CD4-positive, alpha-beta T cell treated with Interferon alpha-2 for 1 hour (primary cell): ENCODE measurements at places on chromosomes 3 and 15.

DNA sequence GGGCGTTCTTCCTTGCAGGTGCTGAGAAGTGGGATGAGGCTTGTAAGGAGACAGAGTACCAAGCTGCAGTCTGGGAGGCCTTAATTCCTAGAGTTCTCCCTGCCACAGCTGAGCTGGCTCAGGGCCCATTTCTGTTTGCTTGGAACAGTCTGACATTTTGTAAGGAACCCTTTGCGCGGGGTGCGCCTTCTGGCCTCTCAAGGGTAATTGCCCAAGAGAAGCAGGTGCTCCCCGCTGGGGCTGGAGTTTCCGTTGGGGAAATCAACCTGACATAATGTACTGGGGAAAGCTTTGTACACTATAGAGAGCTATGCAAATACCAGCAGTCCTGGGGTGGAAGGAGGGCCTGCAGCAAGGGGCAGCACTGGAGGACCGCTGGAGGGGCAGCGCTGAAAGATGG lies 83.6 kb downstream of the HMG20A start:
- DNase-seq: no peak

DNA sequence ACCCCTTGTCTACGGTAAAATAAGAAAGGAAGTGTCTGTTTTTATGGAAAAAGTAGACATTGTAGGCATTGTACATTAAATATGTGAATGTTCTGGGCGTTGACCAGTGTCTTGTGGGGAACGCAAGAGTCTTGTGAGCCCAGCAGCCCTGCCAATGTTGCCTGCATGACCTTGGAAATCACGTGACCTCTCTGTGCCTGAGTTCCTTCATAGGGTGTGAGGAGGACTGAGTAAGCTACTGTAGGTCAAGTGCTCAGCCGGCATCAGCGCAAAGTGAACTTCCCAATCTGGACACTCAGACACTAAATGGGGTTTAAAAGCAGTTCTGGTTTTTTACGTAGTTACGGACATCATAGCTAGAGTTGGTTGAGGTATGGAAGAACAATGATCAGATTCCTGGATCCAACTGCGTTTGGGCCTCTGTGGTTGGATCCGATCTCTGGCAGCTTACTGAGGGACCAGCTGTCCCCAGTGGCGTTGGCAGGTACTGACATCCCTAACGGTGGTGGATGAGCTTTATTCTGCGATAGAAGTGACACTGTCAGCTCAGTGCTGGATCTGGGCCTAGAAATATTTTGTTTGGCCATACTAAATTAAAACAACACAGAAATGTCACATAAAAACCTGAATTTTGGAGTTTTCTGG lies 63.8 kb downstream of the SPSB4 start:
- no peak for DNase-seq

- DNase-seq: no peak
These were observed 132.6 kb upstream of the LRRN1 start for GRCh38 chr3:3666664-3667063.

DNA sequence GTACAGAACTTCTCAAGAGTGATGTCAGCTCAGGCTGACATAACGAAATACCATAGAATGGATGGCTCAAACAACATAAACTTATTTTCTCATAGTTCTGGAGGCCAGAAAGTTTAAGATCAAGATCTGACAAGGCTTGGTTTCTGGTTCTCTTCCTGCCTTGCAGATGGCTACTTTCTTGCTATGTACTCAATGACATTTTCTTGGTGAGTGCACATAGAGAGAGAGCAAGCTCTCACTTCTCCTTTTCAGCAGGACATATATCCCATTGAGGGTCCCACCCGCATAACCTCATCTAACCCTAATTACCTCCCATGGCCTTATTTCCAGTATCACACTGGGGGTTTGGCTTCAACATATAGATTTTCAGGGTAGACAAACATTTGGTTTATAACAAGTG lies 1072.1 kb downstream of the PLOD2 start:
- DNase-seq: no peak
